ENCODE measurements at places on chromosomes 12 and 14.

- DNase-seq: no peak
These were observed 12.9 kb upstream of the TUBA1A start for GRCh38 chr12:49201595-49202295.

DNA sequence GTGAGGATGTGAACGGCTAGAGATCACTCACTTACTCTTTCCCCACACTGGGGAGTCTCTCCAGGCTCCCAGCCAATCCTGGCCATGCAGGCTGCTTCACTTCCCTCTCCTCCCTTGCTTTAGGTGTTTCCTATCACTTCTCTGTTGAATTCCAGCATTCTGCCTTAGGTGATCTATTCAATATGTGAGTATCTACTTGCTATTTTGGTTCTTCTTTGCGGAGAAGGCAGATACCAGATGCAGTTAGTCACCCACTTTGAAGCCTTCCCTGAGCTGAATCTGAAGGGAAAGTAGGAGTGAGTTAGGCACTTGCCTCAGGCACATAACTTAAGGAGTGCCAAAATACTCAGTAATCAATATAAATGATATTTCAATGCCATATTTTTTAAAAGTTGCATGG lies 36.0 kb upstream of the FAR2 start:
- no peak for DNase-seq

GRCh38 chr12:6444704-6445688 lies at the start of gene CD27:
CD27 (plus strand) TSS chr12:6444955; CDS start chr12:6445096, 141 bp downstream.
- no peak for DNase-seq

GRCh38 chr12:13342971-13343370 lies 146.4 kb downstream of the EMP1 start:
- DNase-seq: no peak

GRCh38 chr12:95882080-95882479 lies 23.3 kb downstream of the SNRPF start:
- DNase-seq: no peak

GRCh38 chr14:89430391-89431236 lies 13.6 kb upstream of the FOXN3 start:
- DNase-seq: no peak

DNA sequence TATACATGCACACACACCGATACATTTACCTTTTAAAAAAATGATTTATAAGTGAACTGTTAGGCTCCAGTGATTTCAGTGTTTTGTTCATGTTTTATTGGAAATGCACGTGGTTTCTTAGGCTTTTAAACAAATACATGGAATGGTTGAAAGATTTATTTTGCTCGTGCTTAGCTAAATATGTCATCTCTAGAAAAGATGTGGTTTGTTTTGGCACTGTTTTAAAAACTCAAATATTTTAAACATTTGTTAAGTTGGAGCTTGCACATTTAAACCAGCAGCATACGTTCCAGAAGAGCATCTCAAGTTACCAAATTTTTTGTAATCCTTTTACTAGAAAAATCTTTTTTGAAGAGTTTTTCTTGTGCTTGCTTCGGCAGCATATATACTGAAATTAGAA lies 44.5 kb downstream of the FOXA1 start:
- DNase-seq: no peak

DNA sequence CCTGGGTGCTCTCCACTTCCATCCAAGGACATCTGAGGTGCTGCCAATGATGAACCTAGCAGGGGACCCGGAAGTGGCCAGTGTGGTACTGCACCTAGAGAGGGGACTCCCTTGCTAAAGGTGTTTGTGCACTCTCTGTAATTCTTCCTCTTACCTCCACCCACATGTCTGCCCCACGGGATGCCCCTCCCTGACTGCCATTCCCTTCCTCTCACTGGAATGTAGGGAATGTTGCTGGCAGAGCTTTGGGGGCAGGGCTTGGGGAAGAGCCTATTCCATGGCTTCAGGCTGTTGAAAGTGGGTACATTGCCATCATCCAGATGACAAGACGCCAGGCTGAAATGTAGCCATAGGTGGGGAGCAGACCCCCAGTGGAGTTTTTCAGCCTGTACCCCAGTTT lies 153.2 kb downstream of the SMOC1 start:
- DNase-seq: no peak
